NCI-H2029 (cell line): ENCODE measurements at places on chromosomes 5 and 9.

GRCh38 chr5:31630931-31631330, 8.0 kb upstream of the PDZD2 start:
- no peak for DNase-seq

DNA sequence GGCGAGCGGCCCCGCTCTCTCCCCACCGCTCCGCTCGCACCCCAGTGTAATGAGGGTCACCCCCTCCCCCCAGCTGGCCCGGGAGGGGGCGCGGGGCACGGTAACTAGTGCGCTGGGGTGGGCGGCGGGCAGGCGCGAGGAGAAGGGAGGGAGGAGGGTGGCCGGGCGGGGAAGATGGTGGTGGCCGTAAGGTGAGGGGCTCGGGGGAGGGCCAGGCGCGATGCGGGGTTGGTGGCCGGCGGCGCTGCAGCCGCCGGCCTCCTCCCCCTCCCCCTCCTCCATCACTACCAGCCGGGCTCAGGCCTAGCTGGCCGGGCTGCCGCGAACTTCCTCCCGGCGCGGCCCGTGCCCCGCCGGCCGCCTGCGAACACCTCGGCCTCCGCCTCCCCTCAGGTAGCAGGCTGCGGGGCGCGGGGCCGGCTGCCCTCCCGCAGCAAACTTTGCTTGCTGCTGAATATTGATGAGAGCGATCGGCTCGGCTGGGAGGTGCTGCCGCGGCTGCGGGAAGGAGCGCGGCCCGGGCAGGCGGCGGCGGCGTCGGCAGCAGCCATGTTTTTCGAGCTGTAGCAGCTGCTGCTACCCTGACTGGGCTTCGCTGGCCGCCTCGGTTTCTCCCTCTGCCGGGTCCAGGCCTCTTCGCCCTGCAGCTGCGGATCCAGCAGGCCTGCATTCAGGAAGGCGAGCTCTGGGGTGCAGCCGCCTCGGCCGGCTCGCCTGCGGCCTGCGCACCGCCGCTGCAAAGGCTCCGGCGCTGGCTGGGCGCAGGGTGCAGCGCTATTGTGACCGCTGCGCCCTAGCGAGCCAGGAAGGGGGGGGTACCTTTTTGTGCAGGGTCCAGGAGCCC, 502 bp downstream of the NSD1 start:
- DNase-seq, result no peak

GRCh38 chr9:16103620-16104397, 551.0 kb downstream of the CCDC171 start:
- DNase-seq, result no peak

DNA sequence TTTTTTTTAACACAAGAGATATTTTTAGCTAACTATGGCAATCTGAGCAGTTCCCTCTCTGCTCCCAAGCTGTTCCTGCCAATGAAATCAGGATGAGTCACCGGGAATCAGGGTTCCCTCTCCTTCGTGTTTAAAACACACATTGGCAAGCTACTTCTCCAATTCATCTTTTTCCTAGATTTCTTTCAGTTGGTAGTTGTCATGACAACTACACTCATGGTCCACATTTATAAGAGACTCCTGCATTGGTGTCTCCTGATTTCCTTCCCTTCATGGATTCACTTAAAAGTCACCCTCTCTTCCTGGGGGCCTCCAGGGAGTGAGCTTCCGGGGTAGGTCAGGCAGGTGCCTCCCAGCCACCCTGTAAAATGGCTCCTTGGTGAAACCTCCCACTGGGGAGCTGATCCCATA, 72.3 kb upstream of the NIPAL4 start:
- no peak for DNase-seq

DNA sequence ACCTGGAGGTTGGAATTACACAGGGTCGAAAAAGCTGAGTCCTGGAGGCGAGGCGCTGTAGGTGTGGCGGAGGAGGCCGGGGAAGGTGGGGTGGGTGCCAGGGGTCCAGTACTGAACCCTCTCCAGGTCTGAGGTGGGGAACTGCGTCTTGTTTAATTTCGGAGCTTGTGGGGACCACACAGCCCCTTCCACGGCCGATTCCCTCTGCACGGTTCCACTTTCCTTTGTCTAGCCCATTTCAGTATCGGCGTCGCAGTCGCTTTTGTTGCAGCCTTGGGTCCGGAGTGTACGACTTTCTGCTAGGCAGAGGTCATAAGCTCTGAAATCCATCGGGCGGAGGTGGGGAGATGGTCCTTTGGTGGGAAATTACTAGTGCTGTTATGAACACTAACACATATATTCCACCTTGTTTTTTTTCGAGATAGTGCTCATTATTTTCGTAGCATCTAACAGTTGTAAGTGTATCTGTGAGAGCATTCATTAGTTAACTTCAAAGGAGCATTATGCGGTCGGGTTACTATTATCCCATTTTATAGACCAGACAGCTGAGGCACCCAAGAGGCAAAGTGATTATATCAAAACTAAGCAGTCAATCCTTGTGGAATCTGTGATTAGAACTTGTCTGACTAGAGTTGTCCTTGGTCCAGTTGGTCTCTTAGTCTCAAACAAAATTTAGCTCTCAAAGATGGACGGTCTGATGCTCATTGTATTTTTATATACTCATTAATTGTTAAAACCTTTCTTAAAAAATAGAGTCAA, 737 bp downstream of the RNF180 start:
- no peak for DNase-seq

DNA sequence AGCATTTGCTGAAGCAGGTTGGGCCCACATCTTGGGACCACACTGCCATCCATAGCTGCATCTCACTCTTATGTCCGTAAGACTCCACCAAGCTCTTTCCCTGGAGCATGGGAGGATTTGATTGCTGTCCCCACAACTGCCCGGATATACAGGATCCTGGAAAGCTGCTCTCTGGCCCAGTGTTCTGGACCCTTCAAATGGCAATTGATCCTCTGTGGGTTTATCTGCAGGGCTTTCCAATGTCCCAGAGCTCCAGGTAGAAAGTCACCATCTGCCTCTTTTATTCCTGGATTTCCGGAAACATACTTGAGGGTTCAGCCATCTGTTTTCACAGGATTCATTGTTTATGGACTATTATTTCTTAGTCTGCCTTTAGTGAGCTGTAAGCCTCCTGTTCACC, 214.6 kb downstream of the SREK1 start:
- DNase-seq, result no peak

GRCh38 chr5:164466033-164466432, 960.6 kb downstream of the MAT2B start:
- DNase-seq, result no peak

DNA sequence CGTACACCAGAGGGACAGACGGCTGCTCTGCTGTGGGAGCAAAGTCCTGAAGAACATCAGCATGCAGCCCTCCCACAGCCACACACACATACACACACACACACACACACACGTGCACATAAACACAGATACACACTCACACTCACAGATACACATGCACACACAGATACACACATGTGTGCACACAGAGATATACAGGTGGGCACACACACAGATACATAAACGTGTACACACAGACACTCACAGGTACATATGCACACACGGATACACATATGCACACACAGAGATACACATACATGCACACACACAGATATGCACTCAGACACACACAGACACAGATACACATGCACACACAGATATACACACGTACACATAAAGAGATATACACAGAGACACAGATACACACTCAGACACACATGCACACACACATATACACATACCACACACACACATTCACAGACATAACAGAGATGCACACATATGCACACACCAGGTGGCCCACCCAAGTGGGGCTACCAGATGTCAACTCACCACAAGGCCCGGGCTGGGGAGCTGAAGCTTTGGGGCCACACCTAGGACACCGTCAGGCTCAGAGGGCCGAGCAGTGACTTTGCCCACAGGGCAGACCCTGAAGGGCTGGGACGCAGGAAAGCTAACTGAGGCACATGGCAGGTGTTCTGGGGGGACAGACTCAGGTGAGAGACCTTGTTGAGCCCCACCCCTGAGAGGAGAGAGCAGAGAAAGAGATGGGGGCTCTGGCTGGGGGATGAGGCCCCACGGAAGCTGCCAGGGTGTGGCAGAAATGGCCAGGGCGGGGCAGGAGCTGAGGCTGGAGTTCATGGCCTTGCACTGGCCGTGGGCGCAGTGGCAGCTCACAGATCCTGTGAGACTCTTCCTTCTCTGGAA, 148.6 kb upstream of the PPP1R26 start:
- no peak for DNase-seq

DNA sequence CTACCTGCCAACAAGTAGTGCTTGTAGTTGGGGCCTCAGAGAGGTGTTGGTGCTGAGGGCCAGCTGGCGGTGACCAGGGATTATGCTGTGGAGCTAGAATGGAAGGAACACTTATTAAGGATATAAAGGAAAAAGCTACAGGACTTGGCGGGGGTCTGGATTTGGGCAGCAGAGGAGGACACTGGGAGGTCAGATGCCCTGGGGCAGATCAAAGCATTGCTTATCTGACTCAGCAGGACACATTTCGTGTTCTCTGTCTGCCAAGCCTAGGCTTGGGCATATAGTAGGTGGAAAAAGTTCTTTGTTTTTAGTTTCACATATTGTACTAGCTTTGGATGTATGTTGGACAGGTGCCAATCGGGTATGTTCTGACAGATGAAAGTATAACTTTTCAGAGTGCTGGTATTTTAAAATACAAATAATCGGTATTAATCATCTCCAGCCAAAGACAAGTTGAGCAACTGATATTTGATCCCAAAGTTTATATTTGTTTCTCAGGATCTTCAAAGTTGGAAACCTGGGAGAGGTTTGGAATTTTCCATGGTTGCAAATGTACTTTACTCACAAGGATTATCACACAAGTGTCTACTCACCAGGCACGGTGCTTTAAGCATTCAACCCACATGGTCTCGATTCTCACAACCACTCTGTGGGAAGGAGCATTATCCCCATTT, 69.4 kb downstream of the IQGAP2 start:
- DNase-seq, result no peak

- DNase-seq, result no peak
Measured at GRCh38 chr5:5101676-5102075, 38.5 kb upstream of the ADAMTS16 start.

DNA sequence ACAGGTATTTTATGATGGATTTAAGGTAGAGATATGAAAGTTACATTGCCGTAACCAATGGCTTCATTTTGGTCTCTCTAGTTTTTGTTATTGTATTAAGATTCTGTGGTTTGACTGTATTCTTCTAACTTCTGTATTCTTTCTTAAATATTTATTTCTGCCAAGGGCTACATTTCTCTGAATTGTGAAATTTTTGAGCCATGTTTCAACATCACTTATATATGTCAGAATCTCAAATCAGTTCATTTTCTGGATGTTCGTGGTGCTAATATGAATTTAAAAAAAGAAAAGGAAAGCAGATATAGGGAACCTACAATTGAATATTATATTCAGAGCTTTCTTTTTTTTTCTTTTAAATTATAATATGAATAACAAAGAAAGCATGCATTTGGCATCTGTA, 142.7 kb downstream of the ANXA1 start:
- DNase-seq, result no peak

GRCh38 chr9:116370556-116370955, 217.0 kb downstream of the PAPPA start:
- DNase-seq, result no peak

DNA sequence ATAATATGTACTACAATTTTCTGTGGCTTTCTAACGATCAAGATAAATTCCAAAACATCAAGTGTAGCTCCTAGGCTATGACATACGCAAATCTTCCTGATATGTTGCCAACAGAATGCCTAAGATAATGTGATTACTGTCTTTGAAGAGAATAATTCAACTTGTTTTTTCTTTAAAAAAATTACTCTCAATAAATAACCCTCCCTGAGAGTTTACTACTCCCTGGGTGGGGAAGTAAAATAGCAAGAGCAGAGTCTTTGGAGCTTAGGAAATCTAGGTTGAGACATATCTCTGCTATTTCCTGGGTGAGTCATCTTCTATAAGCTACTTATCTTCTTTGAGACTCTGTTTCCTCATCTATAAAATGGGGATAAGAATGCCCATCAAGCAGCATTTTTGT, 201.2 kb downstream of the ACTL7B start:
- DNase-seq, result no peak

GRCh38 chr5:180860273-180860886, 696 bp downstream of the ZFP62 start:
- no peak for DNase-seq

DNA sequence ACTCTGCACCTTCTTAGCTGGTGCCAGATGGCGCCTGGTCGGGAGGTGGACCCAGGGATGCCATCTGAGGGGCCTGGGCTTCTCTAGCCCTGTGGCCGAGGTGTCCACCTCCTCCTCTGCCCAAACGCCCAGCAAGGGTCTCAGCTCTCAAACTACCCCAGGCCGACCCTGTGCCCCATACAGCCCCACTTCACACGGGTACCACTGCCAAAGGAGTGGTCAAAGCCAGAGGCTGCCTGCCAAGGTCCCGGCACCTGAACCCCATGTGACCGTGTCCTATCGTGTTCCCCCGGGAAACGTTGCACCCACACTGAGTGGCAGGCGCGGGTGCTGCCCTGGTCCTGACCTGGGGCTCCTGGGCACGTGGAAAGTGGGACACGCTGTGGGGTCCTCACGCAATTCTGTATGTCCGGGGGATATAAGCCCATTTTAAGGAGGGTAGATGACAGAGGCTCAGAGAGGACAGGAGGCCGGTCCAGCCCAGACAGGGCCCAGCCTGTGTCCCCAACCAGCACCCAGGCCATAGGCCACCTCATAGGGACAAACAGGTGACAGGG, 1.9 kb downstream of the ENTPD8 start:
- DNase-seq, result no peak

DNA sequence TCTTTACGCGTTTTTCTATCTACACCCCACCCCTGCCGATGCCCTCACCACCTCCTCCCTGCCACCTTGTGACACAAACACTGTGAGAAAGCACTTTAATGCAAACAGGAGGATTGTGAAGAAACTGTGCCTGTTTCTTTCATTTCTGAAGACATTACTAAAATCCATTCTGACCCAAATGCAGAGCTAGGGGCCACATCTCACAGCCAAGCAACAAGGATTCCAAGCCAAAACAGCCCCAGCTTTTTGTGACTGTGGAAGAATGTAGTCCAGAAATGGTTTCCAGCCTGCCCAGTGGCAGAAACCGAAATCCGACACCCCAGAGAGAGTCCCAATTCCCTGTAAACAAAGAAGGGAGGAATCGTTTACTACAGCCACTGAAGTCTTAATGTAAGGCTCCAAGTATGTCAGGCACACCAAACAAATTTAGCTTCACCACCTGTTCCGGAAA, 190.9 kb downstream of the TTC39B start:
- DNase-seq, result no peak

DNA sequence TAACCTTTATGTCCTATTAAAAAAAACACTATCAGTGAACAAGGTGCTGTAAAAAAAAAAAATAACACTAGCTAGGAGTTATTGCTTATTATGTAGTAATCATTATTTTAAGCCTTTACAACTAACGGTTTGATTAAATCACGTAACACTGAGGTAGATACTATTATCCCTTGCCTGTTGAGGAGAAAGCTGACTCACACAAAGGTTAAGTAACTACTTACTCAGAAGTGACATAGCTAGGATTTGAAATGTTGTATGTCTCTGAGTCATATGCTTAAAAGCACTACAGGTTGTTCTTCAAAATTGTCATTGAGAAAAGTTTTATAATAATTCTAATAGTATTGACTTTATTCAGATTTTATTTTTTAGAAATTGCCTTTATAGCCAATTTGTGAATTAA, 8.8 kb downstream of the TENT2 start:
- DNase-seq, result no peak
